A549 treated with DMSO at 1 μM for 4 hours (cell line): ENCODE measurements at places on chromosomes 1 and 21. TPM values are rescaled to one million over a fixed set of nuclear protein-coding genes. Genes with fewer than 3 reads are reported as not detected.

MROH9 gene
- total RNA-seq = not detected in 5 replicates

LRRC53 gene
- not detected in 5 replicates for total RNA-seq

SPOCD1 gene
- total RNA-seq = 4.6 to 8.0 TPM (median 5.0 TPM) in 5 replicates

CHI3L1 gene
- total RNA-seq = not detected in 5 replicates

TNNI3K gene
- not detected in 5 replicates for total RNA-seq

CDCA8 gene
- total RNA-seq = 47.5 to 51.4 TPM (median 48.9 TPM) in 5 replicates

OR2T35 gene
- total RNA-seq = not detected in 5 replicates

OR2AK2 gene
- not detected in 5 replicates for total RNA-seq

PTGER3 gene
- not detected in 5 replicates for total RNA-seq

NSL1 gene
- 27.2 to 34.7 TPM (median 33.9 TPM) in 5 replicates for total RNA-seq

TRAPPC3 gene
- 73.3 to 85.3 TPM (median 76.2 TPM) in 5 replicates for total RNA-seq

SON gene
- total RNA-seq = 84.4 to 104 TPM (median 96.2 TPM) in 5 replicates

A3GALT2 gene
- total RNA-seq = not detected in 5 replicates

SH2D1B gene
- total RNA-seq = 0.03 to 0.15 TPM (median 0.11 TPM) in 5 replicates
